Stimulated activated CD4-positive, alpha-beta T cell treated with anti-CD3 and anti-CD28 coated beads, Interleukin-1b, Interleukin-23, amount 100 ng/mL, for 4 hours (primary cell): ENCODE measurements at places on chromosomes 3 and 15.

- no peak for DNase-seq
Observed at GRCh38 chr3:173685456-173685855, 287.9 kb downstream of the NLGN1 start.

DNA sequence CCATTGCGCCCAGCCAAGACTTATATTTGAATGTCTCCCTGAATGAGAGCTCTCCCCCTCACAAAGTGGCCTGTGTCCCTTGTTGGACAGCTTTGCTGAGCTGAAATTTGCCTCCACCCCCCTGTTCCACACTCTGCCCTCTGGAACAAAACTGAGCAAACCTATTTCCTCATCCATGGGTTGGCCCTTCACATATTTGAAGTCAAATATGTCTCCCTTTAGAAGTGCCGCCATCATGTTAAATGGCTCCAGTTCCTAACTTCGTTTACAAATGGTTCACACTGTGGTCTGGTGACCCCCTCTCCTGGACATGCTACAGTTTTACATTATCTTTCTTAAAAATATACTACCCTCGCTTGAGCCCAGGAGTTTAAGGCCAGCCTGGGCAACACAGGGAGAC, 4.6 kb downstream of the PLIN1 start:
- no peak for DNase-seq

DNA sequence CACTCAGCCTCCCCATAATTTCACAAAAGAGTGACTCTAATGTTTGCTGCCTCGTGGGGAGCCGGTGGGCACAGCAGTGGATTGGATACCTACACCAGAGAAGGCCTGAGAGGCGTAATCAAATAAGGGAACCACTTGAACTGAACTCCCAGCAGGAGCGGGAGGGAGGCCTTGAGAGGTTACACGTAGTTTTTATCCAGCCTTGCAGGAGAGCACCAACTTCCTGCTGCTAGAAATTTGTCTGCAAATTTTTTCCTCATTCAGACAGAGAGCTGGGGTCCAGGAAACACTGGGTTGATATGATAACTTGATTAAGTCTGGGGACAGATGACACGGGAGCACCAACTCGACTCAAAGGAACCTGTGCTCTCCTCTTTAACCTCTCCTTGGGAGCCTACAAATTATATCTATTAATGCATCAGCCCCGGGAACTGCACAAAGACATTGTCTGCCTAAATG, 69.8 kb downstream of the HES1 start:
- DNase-seq = no peak

- DNase-seq = no peak
Observed at GRCh38 chr3:71817262-71817661, 32.3 kb upstream of the PROK2 start.

DNA sequence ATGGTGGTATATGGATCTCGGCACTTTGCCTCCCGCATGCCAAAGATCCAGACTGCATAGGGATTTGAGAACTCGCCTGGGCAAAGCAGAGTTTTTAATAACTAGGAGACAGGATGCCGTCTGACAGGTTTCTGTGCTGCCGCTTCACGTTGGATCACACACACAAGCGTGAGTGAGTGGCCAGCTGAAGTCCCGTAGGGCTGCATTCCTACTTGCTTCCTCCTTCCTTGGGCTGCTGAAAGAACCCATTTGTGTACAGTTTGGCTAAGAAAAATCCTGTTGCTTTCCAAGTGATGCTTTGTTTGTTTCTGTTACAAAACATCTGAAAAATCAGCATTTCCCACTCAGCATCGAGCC, 604.3 kb upstream of the CFAP20DC start:
- no peak for DNase-seq

- no peak for DNase-seq
Observed at GRCh38 chr3:143447491-143447890, 327.9 kb downstream of the CHST2 start.

- no peak for DNase-seq
Observed at GRCh38 chr3:184757022-184757651, 45.3 kb upstream of the MAGEF1 start.
